ENCODE measurements at places on chromosomes 16 and 17.

DNA sequence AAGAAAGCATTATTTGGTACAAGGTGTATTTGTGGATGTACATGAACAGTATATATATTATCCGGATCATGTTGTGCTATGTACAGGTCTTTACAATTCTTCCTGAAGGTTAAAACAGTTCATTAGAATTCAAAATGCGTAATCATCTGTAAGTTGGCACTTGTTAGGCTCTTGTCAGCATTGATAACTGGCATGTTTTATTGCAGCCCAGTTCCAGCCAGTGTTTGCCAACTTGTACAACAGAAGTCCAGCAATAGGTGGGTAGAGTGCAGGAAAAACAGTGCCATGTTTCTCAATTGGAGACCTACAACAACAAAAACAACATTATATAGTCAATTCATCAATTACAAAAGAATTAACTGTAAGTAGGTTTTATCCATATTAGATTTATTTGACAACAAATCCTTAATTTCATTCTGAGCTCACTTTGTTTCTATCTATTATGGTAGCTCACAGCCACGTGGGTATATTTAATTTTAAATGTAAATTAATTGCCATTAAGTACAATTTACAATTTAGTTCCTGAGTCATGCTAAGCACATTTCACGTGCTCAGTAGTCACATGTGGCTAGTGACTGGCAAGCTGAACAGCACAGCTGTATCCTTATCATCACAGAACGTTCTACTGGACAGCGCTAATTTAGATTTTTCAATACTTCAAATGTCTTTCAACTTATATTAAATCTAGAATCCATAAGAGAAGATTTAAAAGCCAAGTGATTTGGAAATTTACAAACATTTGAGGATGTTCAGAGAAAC is 8.6 kb upstream of the ANKFY1 start:
- no peak for DNase-seq

- no peak for DNase-seq
Observed at GRCh38 chr17:4933646-4934045, 1.6 kb downstream of the GP1BA start.

DNA sequence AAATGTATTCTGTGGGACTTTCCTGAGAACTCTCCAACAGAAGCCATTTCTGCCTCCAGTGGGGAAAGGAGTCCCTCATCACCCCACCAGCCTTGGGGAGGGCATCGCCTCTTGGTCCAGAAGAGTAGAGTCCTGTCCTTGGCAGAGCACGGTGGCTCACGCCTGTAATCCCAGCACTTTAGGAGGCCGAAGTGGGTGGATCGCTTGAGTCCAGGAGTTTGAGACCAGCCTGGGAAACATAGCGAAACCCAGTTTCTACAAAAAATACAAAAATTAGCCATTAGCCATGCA is 41.0 kb downstream of the LYRM1 start:
- DNase-seq = no peak

GRCh38 chr17:65936013-65936412 is 255.9 kb downstream of the CEP112 start:
- DNase-seq = no peak

DNA sequence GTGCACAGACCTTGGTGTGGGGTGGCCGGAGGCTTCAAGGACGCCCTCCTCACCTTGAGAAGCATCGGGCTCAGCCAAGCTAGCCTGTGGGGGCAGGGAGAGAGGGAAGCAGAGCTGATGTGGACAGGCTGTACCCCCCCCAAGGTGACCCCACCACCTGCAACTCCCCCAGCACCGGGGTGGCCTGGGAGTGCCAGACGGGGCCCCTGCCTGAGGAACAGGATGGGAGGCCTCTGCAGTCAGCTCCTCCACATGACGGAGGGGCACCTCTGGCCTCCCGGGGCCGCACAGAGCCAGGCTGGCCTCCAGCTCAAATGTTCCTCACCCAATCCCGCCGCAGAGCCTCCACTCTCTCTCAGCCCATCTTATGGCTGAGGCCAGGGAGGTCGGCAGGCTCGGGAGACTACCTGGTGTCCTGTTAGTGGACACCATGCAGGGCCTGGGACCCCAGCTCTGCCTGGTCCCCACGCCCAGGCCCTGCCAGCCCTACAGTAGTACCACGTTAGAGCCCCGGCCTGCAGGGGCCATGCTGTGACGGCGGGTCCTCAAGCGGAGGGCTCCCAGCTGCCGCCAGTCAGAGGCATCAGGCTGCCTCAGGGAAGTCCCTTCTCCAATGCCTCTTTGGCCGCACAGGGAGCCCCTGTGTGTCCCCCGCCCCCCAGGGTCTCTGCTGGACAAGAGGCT is 19.4 kb upstream of the SLC38A10 start:
- DNase-seq = no peak

All from ELF-1 (cell line).